ENCODE measurements at places on chromosomes 3 and 15. TPM values are rescaled to one million over a fixed set of nuclear protein-coding genes. Genes with fewer than 3 reads are reported as not detected.

DNA sequence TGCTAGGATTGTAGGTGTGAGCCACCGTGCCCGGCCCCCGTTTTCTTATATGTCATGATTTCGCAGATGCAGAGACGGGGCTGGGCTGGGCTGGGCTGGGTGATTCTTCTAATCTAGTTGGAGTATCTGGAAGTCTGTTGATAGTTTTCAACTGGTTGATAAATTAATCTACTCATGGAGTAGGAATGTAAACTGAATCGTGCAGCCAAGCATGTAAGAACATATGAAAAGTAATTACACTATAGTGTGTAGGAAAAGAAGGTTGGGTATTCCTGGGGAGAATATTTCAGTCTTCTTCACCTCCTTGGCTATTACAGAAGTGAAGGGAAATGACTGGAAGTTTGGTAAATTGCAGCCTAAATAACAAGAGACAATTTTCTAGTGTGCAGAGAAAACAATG lies 82.6 kb upstream of the MAGI1 start:
- no peak for DNase-seq

DNA sequence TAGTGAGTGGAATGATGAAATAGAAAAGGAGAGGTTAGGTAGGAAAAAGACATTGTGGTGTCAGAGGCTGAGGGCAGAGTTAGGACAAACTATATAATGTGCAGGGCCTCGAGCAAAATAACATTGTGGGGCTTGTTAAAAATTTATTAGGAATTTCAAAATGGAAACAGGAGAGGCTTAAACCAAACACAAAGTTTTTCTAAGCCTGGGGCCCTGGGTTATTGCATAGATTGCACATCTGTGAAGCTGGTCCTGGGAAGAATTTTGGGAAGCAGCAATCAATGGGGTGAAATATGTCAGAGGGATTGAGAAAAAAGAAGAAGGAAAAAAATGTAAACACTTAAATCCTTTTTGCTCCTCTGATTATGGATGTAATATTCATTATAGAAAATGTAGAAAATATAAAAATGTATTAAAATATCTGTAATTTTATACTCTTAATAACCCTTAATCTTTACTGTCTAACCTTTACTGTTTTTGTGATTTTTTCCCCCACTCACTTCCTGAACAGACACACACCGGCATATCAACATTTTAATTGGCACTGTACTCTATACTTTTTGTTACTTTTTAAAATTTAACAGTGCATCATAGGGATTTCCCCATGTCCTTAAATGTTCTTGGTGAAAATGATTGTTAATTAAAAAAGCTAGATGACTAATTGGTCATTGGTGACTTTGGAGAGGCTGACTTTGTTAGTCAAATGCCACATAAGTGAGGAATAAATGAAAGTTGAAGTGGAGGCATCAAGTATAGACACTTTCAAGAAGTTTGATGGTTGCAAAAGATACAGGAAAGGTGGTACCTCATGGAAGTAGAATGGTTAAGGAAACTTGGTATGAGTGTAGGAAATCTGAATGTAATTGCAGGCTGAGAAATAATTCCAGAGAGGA lies 183.4 kb downstream of the NFKBIZ start:
- no peak for DNase-seq

EHD4 gene
- 9.1 TPM for total RNA-seq

DNA sequence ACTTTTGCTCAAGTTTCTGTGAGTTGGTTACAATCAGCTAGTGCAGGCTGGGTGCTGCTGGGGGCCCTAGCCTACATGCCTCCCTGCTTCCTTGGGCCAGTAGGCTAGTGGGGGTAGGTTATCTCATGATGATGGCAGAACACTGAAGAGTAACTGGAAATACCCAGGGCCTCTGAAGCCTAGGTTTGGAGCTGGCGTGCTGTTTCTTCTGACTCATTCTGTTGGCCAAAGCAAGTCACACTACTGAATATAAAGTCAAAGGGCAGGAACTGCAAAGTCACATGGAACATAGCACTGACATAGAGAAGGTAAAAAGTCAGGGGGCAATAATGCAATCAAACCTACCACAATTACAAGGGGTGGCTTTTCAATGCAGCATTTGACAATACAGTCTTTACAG lies 34.5 kb downstream of the RASGRP1 start:
- no peak for DNase-seq

GRCh38 chr3:132592216-132592615 lies 4.9 kb upstream of the ACKR4 start:
- DNase-seq = no peak

DNA sequence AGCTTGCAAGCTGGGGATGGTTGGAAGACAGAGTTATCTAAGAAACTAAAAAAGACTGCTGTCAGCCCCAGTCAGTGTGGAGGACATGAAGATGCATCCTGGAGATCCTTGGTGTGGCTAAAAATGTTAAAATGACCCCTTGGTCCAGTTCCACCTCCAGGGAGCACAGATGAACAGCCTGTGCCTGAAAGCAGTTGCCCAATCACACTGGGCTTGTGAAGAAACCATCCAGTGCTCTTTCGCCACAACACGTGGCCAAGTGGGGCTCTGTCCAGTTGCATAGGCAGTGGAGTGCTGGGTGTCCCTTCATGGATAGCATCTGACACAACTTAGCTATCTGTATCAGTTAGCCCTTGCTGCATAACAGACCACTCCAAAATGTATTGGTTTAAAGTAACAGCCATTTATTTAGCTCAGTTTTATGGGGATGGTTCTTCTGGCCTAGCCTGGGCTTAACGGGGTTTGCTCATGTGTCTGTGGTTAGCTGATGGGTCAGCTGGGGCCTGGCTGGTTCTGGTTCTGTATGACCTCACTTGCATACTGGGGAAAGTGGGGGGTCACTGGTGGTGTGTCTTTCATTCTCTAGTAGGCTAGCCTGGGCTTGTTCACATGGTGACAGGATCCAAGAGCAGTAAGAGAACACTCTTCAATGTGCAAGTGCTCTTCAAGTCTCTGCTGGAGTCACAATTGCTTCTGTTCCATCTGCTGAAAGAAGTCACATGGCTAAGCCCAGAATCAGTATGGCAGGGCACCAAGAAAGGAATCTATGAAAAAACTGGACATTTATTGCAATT lies 226.2 kb downstream of the PDCD6IP start:
- DNase-seq = no peak

GRCh38 chr15:90095521-90095959 lies 6.7 kb downstream of the IDH2 start:
- DNase-seq = no peak

LIPC gene
- total RNA-seq = 4.4 TPM

KCNMB2 gene
- not detected for total RNA-seq

DNA sequence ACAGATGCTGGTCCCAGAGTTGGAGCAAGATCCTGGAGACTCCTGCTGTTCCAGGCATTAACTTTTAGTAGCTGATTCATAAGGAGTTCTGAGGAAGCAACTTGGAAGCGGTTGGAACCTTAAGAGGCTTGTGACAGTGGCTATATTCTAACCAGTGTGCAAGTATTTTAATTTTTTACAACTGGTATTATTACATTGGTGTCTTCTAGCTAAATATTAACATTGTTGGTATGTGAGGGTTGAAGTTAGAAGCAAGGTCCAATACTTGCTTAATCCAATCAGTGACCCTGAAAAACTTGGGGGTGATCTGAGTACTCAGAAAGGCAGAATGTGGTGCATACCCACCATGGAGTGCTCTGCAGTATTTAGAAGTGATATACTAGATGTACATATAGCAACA lies 1.5 kb upstream of the OR4F15 start:
- DNase-seq = no peak

DNA sequence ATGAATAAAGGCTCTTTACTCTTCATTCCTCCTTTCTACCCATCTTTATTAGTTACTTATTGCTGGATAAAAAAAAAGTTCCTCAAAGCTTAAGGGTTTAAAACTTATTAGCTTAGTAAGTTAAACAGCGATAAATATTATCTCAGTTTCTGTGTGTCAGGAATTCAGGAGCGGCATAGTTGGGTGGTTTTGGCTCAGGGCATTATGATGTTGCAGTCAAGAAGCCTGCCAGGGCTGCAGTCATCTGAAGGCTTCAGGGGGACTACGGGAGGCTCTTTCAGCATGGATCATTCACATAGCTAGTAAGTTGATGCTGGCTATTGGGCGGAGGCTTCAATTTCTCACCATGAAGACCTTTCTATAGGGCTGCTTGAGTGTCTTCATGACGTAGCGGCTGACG lies 1.9 kb upstream of the DLG1 start:
- DNase-seq = no peak

FBLN2 gene
- total RNA-seq = 6.3 TPM

DNA sequence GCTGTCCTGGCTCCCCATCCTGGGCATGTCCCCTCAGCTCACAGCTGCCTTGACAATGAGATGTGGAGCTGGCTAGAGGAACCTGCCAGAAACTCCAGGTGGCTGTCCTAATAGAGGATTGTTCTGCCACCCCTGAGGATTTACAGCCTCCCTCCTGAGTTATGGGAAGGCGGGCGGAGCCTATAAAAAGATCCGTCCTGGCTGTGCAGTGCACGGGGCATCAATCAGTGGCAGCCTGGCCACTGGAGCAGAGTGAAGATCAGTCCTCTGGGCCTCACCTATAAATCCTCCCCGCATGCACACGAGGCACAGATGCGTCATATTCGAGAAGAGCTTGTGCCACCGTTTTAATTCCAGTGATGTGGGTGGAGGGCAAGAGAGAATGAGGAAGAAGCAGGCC lies 90.0 kb downstream of the MEGF11 start:
- DNase-seq = no peak

TRAIP gene
- 4.3 TPM for total RNA-seq

- DNase-seq = no peak
Observed at GRCh38 chr3:64593350-64593749, 94.5 kb downstream of the ADAMTS9 start.

GRCh38 chr15:68192804-68193486 lies 12.2 kb downstream of the CALML4 start:
- no peak for DNase-seq

NR2C2 gene
- total RNA-seq = 94.5 TPM
